Ureter (tissue), 1 donor: ENCODE measurements at places on chromosomes 4 and X. TPM values are rescaled to one million over a fixed set of nuclear protein-coding genes. Genes with fewer than 3 reads are reported as not detected.

Gene KLF8
- total RNA-seq: 22.7 TPM

Gene TREX2
- 2.1 TPM for total RNA-seq

Gene VCX
- total RNA-seq: not detected

Gene BMPR1B
- total RNA-seq: 5.3 TPM

Gene SSX3
- total RNA-seq: not detected

Gene GLUD2
- 2.5 TPM for total RNA-seq

Gene BMP3
- 108 TPM for total RNA-seq

Gene FMR1NB
- total RNA-seq: not detected

Gene RUFY3
- 89.2 TPM for total RNA-seq

Gene LDB2
- 63.3 TPM for total RNA-seq

Gene MSANTD1
- total RNA-seq: 1.7 TPM

Gene IL1RAPL2
- total RNA-seq: 8.3 TPM

Gene AVPR2
- total RNA-seq: 2.3 TPM

Gene CLGN
- total RNA-seq: 1.1 TPM

Gene GC
- 0.65 TPM for total RNA-seq

- no peak for DNase-seq
Observed at GRCh38 chr4:152394791-152395190, 141.1 kb downstream of the FBXW7 start.

DNA sequence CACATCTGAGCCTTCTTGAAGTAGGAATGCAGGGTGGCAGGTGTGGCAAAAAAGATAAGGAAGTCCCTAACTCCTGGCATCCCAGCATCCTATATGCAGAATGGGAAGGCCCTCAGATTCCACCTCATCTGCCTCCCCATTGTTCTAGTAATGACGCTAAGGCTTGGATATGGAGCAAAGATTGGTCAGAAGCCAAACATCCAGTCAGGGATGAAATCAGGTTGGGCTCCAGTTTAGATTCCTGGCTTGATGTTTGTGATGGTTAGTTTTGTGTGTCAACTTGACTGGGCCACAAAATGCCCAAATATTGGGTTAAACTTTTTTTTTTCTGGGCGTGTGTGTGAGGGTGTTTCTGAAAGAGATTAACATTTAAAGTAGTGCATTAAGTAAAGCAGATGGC is 39.6 kb upstream of the MAGEA4 start:
- DNase-seq: no peak

DNA sequence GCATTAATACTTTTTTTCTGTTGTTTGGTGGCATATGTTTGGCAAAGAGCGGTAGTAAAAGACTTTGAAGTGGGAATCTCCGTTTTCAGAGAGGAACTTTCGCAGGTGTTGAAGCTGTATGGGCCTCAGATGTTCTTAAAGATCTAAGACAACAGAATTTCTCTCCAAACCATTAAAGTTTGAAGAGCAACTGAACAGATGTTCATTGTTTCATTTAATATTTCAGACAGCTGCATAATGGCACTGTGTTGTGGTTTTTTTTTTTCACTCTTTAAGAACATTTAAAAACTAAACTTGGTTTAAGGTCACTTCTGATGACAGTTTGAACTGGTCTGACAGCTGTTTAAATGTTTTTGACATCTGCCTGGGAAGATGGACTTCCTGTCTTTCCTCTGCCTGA is 882.7 kb upstream of the PCDH10 start:
- no peak for DNase-seq

DNA sequence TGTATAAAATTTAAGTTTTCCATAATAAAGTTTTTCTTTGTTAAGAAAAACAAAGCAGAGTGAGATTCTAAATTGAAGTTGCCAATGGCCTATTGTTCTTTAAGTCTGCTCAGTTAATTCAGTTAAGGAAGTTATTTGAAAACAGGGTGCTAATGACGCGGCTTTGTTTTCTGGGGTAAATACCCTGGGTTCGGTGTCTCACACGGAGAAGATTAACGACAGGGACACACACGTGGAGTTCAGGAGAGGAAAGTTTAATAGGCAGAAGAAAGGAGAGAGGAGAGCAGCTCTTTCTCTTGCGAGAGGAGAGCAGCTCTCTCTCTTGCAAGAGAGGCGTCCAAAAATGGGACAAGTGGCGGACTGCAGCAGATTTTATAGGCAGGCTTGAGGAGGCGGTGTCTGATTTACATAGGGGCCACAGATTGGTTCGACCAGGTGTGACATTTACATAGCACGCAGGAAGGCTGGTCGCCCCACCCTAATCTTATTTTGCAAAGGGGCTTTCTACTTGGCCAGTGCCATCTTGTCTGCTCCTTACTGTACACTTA is 9.6 kb downstream of the CA5B start:
- no peak for DNase-seq

GRCh38 chr4:168152837-168153500 is 60.6 kb downstream of the ANXA10 start:
- no peak for DNase-seq

- no peak for DNase-seq
Observed at GRCh38 chr4:5052204-5052702, 973 bp downstream of the STK32B start.

DNA sequence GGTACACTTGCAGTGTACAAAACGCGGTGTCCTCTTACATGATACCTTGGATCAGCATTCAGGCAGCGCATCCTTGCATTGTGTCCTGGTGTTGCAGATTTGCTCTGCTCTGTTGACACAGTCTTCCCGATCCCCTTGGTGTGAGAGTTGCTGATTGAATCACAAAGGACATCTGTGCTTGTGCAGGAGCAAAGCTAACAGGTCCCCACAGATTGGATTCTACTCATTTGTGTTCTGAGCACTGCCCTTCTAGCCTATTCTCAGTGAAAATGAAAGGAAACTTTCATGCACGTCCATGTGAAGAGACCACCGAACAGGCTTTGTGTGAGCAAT is 171.4 kb downstream of the FRMPD4 start:
- no peak for DNase-seq

- no peak for DNase-seq
Observed at GRCh38 chrX:72360326-72360725, 54.6 kb upstream of the CITED1 start.

DNA sequence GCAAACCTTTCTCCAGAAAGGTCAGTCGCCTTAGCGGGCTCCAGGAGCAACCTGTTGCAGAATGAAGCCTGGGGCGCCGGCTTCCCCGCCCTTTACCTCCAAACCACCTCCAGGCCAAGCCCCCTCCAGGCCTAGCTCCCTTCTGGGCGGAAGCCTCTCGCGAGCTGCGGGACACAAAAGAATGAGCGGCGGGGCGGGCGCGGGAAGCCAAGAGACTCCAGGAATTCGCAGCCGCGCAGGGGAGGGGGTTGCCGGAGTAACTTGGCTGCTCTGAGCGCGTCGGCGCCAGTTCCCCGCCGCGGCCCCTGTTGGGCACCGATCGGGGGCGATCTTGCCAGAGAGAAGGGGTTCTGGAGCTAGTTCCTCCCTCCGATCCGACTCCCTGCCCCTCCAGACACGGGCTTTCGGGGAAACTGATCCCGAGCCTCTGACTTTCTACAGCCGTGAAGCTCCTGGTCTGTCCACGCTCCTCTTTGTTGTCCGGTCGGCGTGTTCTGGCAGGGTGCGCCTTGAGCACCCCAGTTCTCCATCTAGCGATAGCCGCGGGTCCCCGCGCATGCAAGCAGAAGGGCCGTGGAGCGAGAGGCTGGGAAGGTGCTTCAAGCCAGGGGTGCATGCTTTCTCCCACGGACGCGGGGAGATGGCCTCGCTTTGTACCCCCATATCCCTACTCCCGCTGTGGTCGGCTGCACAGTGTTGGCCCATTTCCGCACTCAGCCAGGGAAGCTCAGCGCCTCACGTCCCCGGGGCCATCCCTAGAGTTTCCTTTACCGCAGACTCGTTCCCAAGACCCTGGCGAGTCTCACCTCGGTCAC is 1.2 kb downstream of the PROM1 start:
- DNase-seq: no peak

GRCh38 chr4:143512978-143513313 is 556 bp upstream of the SMARCA5 start:
- DNase-seq: no peak

- no peak for DNase-seq
Observed at GRCh38 chr4:110216129-110216528, 17.7 kb upstream of the ELOVL6 start.

GRCh38 chr4:39526765-39527295 is 409 bp downstream of the UGDH start:
- DNase-seq: no peak

DNA sequence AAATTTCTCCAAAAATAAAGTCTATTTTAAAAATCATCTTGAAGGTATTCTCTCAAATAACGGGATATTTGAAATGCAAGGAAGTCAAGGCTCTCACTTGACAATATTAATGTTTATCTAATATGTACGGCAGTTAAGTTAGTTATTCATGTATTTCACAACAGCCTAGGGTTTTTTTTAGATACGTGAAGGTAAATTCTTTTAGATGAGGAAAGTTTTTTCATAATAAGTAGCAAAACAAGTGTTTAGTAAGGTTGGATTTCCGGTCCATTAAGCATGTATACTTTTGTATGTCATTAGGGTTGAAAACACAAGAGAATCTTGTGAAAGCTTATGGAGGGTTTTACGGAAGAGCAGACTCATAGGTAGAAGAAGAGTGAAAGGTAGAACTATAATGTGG is 273.3 kb downstream of the ANK2 start:
- DNase-seq: no peak

DNA sequence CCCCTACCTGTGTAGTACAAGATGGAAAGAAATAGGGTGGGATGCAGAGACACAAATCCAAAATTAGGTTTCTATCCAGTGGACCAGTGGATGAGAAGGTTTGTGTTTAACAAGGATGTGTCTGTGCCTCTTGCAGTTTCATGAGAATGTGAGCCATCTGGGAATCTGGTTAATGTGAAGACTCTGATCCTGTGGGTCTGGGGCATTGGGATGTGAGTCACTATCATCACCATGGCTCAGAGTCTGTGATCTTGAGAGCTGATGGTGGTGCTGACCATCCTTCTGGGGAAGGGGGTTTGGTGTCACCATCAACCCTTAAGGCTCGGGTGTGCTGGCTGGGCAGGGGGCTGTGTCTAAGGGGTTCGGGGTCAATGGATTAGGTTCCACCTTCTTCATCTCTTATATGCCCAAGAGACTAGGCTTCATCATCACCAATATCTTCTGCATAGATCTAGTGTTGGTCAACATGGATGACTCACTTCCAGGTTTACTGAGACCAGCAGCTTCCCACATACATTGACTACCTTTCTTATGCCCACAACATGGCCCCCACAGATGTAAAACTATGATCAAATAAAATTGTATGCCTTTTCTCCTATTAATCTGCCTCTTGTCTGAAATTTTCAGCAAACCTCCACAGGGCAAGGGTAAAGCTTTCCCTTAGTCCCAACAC is 65.7 kb upstream of the MID1 start:
- DNase-seq: no peak

GRCh38 chr4:137861682-137862081 is 329.4 kb upstream of the PCDH18 start:
- no peak for DNase-seq

GRCh38 chr4:8606966-8607365 is 14.4 kb downstream of the CPZ start:
- no peak for DNase-seq

DNA sequence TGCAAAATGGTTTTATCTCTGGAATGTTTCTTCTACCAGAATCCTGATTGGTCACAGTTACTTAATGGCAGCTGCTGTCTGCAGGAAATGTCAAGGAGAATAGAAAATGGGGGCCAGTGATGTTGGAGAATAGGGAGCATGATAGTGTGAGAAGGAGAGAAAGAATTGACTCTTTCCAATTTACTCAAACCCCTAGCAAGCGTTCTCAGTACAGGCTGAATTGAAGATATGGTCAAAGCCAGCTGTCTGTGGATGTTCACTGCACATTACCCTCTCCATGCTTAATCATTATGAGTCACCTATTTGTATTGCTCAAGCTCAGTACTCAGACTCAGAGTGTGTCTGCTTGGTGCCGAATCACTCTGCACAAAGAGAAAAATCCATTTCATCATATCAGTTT is 57.8 kb upstream of the FAM47B start:
- DNase-seq: no peak

- no peak for DNase-seq
Observed at GRCh38 chr4:173161311-173161710, 7.3 kb upstream of the GALNT7 start.

DNA sequence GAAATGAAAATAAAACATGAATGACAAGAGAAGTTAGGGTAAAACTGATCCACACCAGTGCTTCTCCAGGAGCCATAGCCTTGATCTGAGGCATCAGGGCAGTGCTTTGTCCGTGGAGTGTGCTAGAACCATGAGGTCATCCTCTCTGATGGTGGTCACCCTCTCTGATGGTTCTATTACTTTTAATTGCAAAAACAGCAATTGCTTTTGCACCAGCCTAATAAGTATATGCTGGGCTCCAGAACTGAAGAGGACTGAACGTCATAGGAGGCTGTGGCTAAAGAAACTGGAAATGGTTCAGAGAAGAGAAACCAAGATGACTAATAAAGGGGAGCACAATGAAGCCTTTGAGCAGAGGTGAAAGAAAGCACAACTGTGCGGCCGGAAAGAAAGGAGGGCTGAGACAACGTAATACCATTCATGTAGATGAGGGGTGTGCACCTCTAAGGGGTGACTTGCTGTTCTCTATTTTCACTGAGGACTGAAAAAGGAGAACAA is 17.0 kb upstream of the TMEM154 start:
- no peak for DNase-seq

GRCh38 chrX:2689773-2690666 is 1.1 kb upstream of the CD99 start:
- no peak for DNase-seq

- DNase-seq: no peak
Observed at GRCh38 chr4:132557660-132558059, 591.4 kb upstream of the PCDH10 start.

DNA sequence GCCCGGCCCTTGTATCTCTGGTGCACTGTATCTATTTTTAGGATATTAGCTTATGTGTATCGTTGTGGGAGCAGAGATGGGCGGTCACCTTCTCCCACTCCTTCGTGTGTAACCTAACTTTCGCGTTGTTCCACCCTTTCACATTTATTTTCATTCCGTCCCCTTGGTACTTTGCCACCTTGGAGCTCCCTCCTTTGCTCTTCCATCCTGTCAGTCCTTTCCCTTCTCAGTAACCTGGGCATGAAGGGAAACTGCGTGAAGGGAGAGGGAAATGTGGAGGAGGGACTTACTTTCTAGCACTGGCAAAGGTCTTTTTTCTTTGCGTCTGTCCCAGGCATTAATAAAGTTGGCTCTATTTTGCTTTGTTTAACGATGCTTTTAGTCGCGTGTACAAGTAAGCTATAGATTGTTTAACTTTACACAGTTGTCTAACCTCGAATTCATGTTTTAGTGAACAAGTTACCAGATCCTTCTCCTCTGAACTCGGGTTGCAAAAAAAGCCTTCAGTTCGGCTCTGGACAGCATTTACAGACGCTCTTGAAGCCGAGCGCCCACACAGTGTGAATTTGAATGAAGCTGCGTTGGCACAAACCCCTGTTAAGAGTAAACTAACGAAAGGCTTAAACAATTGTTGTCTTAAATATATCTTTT is 3.9 kb downstream of the PCDH10 start:
- DNase-seq: no peak

DNA sequence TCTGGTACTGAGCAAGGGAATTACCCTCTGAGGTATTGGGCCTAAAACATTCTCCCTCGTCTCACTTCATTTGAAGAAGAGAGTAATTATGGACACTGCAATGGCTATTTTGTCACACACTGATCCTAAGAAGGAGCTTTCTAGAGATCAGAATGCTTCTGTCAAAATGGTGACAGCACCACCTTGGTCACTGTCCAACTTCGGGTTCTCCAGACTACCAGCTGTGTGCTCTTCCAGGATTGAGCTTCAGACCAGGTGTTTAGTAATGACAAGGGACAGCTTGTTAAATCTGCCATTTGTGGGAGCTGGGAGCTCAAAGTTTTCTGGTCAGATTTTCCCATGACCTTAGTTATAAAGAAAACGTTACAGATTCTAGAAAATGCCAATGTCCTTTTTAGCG is 105.4 kb downstream of the POLA1 start:
- DNase-seq: no peak
